ENCODE measurements at places on chromosomes 2 and 18.

DNA sequence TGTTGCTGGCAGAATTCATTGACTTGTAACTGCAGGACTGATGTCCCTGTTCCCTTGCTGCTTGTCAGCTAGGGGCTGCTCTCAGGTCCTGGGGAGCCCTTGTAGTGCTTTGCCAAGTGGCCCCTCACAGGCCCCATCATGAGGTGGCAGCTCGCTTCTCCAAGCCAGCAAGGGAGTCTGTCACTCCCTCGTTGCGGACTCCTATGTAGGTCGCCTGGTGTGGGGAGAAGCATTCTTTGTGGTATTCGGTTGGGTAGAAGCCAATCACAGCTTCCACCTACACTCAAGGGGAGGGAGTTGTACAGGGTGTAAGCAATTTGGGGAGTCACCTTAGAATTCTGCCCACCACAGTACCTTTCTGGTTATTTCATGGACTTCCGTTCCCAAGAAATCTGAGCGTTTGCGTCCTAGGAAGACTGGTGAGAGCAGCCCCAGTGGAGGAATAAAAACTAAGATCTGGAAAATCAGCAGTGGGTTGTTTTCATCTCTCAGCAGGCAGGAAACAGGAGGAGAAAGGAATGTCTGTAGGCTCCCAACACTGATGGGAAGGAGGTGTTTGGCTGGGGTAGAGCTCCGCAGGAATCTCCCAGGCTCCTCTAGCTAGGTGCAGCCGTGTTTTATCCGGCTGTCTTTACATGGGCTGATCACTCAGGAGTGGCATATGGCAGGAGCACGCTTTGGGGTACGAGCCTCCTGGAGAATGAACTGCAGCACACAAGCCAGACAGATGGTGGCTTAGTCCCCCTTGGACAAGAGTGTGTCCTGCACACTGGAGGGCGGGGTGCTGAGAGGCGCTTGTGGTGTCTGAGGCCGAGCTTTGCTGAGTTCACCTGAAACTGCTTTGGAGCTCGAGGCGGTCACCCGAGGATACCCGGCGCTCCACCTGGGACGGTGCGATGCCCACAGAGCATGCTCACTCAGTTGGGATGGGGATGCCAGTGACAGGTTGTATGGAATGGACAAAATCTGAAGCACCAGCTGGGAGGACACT, 58.3 kb downstream of the LDLRAD4 start:
- no peak for DNase-seq

DNA sequence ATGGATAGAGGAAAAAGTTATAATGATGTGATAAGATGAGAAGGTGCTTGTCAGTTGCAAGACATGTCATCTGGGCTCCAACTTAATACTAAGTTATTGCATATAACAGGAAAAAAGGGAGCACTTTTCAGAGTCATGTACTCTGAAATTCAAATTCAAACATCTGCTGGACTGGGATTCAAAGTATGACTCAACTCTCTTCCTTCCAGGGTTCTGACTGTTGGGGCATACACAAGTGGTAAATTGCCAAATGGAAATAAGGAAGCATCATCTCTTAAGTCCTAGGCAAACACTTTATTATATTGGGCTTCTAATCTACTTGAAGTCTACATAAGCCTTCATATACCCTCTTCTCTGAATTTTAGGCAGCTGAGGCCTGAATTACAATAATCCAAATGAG, 44.9 kb downstream of the ZBTB14 start:
- DNase-seq, result no peak

- peak; percentile 14 for DNase-seq
Observed at GRCh38 chr18:3380384-3380961, 69.5 kb upstream of the TGIF1 start.

- DNase-seq, result no peak
Observed at GRCh38 chr2:24239553-24239952, 64.7 kb downstream of the FAM228A start.

- DNase-seq, result no peak
Observed at GRCh38 chr2:168901003-168901402, at the start of gene G6PC2. TSS of gene G6PC2 (plus strand) at chr2:168901291. CDS start at chr2:168901332, 41 bp downstream.

GRCh38 chr2:147469471-147469870, 375.4 kb upstream of the ACVR2A start:
- no peak for DNase-seq

DNA sequence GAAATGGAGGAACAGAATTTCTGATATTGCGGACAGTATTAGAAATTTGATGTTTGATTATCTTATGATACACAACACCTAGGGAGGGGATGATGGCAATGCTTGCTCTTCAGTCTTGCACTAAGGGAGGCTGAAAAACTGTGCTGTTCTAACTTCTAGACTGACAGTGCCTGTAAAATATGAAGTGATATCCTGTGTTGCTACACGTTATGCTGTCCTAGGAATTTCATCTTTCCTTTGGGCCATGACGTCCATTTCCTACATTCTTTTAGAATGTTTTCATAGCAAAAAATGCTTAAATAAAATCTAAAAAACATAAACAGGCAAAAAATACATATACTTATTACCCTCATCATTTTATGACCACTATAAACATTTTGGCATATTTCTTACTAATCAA, 55.3 kb downstream of the OSBPL1A start:
- no peak for DNase-seq

DNA sequence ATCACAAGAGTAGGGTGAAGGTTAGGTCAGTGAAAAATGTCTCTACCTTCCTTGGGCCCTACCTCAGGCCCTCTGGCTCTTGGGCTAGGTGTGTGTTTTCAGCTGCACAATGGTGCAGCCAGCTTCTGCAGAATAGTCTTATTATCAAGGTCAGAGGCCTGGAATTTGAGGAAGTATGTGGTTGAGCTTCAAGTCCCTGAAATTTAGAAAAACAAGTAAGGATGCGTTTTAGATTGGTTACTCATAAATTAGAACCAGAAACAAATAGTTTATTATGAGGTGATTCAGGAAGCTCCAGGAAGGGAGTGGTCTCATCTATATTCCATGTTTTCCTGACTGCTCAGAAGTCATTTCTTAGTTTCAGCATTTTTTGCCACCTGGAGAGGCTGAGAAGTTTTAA, 204.2 kb upstream of the CELF4 start:
- DNase-seq, result peak; percentile 25

GRCh38 chr2:145067549-145068030, 547.7 kb upstream of the ZEB2 start:
- no peak for DNase-seq

- peak; percentile 42 for DNase-seq
Observed at GRCh38 chr2:44548221-44549098, 186.7 kb downstream of the CAMKMT start.

DNA sequence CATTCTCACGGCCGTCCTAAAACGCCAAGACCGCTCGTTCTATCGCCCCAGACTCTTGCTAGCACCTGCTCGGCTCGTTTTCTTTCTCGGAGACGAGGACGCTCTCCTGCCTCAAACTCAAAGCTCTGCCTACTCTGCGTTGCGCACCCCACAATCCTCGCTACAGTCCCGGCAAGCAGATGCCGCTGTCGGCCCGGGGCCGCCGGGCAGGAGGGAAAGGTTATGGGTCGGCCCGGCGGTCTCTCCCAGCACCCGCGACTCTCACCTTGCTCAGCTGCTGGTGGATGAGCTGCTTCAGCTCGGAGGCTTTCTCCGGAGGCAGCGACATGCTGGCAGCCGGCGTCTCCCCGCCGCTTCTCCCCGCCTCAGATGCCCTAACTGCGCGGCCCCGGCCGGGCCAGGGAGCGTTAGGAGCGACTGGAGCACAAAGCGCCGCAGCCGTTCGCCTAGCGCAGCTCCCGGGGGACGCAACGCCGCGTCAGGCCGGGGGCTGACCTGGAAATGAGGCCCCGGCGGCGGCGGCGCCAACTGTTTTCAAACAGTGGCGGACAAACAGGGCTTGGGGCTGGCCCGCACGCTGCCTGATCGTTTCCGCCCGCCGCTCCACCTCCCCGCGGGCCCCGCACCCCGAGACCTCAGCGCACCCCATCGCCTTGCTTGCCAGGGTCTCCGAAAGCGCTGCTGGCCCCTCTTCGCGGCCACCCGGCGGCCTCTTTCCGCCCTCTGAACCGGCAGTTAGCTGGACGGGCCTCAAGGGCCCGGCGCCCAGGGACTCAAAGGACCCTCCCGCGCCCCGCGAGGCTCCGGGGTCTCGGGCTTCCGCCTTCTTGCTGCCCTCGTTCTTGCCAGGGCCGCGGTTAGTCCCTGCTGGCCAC, at the start of the genes CEP76 and PSMG2:
Gene CEP76, minus strand, starts transcription at position 503 of the 875 bp plus-strand sequence. Its CDS starts 175 bp downstream, at position 328.
Gene PSMG2, plus strand, starts transcription at position 822 of the 875 bp plus-strand sequence. CDS start 66 bp downstream, outside the sequence.
- DNase-seq, result peak; percentile 92

- DNase-seq, result no peak
Observed at GRCh38 chr2:29033656-29034055, 40.7 kb downstream of the PCARE start.

DNA sequence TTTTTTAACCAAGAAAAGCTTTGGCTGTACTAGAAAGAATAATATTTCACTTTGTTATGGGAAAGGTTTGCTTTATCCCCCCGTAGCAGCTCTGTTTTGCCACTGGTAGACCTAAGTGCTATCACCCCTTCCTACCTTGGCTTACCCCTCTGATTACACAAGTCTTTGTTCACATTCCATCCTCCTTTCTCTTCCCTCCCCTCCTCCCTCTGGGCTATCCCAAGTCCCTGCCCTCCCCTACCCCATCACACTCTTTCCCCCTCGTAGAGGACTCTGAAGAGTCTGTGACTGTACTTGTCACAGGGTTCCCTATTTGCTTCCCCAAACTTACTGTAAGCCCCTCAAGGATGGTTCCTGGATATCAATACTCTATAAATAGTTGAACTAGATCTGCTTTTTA, 152.9 kb upstream of the NOSTRIN start:
- DNase-seq, result no peak

- DNase-seq, result peak; percentile 93
Observed at GRCh38 chr2:176140513-176141317, 10.6 kb upstream of the HOXD4 start.

DNA sequence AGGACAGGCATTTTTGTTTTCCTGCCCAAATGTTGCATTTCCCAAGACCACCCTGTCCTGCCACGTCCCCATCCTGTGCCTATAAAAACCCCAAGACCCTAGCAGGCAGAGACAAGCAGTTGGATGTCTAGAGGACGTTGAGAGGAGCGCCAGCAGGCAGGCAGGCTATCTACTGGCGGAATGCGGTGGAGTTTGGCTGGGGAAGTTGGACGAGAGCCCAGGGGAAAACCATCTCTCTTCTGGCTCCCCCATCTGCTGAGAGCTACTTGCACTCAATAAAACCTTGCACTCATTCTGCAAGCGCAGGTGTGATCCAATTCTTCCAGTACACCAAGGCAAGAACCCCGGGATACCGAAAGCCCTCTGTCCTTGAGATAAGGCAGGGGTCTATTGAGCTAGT, 72.5 kb downstream of the ARL6IP6 start:
- DNase-seq, result no peak

DNA sequence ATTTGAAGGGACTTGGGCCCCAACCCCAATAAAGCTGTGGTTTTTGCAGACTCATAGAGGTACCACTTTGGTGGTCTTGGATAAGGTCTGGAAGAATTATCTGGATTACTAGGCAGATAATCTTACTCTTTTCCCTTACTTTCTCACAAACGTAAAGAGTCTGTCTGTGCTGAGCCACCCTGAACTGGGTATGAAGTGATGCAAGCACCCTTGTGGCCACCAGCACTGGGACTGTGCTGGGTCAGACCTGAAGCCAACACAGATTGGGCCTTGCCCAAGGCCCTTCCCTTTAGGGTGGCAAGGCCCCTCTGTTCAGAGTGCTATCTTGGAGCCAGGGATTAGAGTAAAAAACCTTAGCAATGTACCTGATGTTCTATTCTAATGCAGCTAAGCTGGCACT, 827.0 kb upstream of the RAB6C start:
- no peak for DNase-seq

GRCh38 chr2:84214455-84214854, 244.6 kb downstream of the SUCLG1 start:
- no peak for DNase-seq

Measured in OCI-M1 (cell line).